Endothelial cell of umbilical vein (primary cell): ENCODE measurements at places on chromosomes 4 and X. TPM values are rescaled to one million over a fixed set of nuclear protein-coding genes. Genes with fewer than 3 reads are reported as not detected.
A peak's percentile ranks its signal among the peaks of the same experiment; 100 is the strongest.

Gene AMBN
- total RNA-seq: not detected in 2 replicates

DNA sequence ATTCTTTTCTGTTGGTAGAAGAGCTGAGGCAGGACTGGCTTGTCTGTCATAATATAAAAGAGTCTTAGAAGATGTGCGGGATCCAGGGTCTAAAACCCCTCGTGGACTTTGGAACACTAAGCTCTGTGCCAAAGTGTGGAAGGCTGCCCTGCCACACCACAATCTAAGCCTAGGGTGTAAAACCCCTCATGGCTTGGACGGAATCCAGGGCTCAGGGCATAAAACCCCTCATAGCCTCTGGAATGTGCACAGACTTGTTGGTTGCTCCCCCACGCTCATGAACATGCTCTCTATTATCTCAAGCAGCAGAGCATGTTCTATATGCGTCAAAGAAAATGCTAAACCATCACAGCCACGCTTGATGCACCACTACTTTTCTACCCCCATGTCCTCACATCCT, 483.6 kb downstream of the GABRG1 start:
- no peak for DNase-seq

DNA sequence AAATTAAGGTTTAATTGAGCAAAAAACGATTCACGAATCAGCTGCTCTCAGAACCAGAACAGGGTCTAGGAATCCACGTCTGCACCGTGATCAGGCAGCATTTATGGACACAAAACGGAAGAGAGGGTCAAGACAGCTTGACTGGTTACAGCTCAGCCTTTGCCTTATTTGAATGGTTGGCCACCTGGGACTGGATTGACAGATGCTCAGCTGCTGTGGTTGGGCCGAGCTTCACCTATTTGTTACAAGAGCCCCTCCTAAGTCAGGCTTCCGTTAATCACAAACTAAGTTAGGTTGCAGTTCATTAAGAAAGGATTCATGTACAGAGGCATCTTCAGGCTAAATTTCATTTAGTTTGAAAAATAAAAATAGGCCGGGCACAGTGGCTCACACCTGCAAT, 50.6 kb upstream of the MAN2B2 start:
- DNase-seq: no peak

Gene RAB9A
- 17.2 and 19.2 TPM in 2 replicates for total RNA-seq

DNA sequence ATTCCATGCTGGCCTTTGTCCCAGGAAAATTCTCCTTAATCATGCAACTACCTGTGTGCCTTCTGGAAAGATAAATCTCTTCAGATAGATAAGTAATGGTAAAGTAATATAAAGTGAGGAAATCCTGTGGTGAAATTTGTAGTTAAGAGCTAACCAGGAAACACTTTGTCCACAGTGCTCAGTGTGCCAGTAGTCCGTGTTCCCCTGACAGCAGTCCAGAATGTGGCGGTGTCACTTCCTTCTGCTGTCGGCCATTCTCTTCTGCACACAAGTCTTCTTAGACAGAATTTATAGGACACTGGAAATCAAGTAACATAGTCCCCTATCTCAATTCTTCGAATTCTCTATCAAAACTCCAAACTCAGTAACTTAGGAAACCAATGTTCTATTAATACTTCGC, 5.7 kb upstream of the CXXC4 start:
- DNase-seq: no peak

DNA sequence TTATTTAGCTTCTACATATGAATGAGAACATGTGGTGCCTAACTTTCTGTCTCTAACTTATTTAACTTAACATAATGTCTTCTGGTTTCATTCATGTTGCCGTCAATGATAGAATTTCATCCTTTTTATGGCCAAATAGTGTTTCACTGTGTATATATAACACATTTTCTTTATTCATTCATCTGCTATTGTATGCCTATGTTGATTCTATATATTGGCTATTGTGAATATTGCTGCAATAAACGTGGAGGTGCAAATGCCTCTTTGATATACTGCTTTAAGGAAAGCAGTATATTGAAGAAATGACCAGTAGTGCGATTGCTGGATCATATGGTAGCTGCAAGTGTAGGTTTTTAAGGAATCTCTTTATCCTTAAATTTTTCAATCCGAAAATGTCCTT, 10.0 kb upstream of the CSN1S1 start:
- no peak for DNase-seq

GRCh38 chr4:33160126-33160525, 2440.0 kb downstream of the PCDH7 start:
- DNase-seq: no peak

- no peak for DNase-seq
These were observed 370.6 kb upstream of the RPS6KA3 start for GRCh38 chrX:20637351-20637750.

DNA sequence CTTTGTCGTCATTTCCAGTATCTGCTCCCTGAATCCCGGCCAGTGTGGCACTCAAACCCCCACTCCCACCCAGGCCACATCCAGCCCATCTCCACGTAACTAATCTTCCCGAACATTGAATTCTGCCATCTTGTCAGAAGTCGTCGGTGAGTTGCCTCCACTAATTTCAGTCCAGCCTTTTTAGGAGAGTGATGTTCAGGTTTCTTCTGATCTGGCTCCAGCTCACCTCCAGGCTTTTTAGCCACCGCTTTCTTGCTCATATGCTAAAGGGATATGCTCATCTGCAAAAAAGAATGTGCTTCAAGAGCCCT, 1.3 kb downstream of the TMEM165 start:
- peak; percentile 28 for DNase-seq

Gene NPY5R
- total RNA-seq: not detected in 2 replicates

GRCh38 chrX:7109838-7110793, 37.4 kb upstream of the STS start:
- DNase-seq: no peak

DNA sequence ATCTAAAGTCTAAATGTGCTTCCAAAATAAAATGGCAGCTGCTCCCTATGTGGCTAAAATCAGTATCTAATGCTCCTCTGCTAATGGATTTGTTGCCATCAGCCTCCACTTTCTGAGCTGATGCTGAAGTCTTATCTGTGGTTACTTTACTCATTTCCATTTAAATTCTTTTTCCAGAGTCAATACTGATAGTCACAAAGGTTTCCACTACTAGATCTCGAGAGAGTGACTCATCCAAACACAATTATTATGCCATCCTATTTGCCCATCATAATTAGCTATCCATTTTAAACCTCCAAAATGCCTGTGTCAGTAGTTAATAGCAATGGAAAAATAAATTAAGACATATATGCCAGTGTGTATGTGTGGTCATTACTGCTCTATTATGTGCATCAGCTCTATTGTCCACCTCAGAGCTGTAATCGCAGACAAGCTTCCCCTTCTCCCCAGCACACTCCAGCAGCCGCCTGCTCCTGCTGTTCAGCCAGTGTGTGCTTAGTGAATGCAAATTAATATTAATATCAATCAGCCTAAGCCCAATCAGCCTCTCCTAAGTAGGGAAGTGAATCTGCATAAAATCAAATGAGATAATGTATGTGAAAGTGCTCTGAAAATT, 199.8 kb upstream of the ZIC3 start:
- DNase-seq: no peak

DNA sequence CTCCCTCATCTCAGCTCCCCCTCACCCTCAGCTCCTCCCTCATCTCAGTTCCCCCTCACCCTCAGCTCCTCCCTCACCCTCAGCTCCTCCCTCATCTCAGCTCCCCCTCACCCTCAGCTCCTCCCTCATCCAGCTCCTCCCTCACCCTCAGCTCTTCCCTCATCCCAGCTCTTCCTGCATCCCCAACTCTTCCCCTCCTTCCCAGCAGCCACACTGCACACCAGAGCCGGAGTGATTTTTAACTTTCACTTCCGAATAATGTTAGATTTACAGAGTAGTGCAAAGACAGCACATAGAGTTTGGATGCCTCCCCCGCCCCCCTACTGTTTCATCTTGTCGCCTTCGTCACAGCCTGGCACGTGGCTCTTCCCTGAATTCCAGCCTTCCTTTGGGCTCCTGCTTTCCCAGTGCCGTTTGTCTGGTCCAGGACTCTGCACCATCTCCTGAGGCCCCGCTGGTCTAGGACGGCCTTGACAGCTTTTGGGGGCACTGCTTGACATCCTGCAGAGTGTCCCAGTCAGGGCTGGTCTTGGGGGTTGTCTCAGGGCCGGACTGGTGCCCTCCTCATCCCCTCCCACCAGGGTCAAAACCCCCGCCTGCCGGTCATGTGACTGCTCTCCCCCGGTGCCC, 110.2 kb downstream of the FAM53A start:
- DNase-seq: no peak

Gene CLCN4
- total RNA-seq: 17.0 and 19.8 TPM in 2 replicates

DNA sequence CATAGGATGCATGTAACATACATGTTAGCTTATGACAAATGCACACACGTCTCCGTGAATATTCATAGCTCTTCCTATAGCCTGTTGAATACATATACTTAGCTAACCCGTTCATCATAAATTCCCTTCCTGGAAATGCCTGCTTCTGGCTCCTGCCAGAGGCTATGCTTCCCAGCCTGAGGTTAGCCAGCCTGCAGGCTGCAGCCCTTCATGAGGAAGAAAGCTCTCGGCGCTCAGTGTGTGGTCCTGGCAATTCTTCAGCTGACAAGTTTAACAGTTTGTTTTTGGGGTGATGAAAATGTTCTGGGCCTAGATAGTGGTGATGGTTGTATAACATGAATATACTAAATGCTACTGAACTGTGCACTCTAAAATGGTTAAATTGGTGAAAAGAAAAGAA, 48.8 kb upstream of the MAN2B2 start:
- no peak for DNase-seq

- no peak for DNase-seq
These were observed 80.2 kb upstream of the SORBS2 start for GRCh38 chr4:185892165-185892564.

Gene PIR
- 92.1 and 108 TPM in 2 replicates for total RNA-seq

DNA sequence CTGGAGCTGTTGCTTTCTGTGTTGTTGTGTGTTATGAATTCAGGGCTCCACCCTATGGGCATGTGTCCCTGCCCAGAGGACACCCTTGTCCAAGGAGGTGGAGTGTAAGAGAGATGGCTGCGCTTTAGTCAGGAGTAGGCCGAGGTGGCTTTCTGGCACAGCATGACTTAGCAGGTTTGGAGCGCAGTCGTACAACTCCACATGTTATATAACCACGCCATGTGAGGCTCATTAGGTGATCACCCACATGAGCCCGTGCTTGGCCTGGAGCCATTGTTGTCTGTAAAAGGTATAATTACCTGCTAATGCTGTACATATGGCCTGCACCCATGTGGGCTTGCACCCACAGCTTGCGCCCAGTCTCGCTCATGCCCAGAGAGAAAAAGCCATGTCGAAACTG, 15.8 kb upstream of the ANAPC4 start:
- no peak for DNase-seq

DNA sequence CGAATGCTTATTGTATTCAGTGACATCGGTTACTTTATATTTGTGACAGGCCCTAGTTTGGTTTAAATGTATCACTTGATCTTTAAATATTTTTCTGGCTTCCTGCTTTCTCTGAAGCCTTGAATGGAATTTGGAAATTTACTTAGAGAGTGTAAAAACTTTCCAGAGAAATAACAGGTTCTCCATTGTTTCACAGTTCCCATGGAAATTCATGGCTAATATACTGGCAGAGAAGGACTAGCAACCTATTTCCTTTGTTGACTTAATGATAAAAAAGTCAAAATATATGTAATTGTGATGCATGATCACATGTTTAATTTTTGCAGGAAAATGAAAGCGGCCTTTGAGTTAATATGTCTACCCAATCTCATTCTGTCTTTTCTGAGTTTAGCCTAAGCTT, 13.2 kb downstream of the NEIL3 start:
- DNase-seq: peak; percentile 90

Gene MAGEA8
- not detected in 2 replicates for total RNA-seq

DNA sequence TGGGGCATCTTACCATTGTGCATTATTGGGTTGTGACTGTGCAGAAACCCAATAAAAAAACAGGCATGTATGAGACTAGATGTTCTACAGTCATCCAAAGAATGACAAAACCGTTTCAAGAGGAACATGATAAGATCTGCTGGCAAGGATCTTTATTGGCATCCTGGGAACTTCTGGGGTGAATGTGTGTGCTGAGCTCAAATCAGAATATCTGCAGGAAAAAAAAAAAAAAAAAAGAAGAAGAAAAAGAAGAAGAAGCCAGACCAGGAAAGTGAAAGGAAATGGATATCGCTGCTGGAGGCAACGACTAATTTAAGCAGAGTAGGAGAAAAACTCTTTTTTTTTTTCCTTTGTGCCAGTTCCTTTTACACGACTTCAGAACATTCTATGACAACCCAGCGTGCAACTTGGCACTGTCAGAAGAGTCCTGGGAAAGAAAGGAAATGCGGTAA, 484.2 kb upstream of the BOD1L1 start:
- no peak for DNase-seq

DNA sequence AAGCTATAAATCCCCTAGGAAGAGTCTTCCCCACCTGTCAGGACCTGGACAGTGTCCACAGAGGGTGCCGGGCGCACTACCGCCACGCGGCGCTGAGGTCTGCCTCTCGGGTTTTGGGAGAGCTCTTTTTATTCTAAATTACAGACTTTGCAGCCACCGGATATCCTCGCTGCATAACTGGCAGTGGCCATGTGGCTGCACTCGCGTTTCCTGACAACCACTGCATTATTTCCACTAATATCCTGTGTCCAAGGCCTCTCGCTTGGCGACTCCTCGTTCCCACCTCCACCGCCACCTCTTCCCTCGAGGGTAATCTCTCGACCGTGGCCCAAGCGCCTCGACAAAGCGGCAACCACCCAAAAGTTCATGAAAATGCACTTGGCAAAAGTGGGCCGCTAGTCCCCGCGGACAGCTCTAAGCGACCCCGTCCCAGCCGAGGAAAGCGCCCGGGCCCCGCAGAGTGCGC, 512 bp upstream of the TMEM131L start:
- peak; percentile 57 for DNase-seq

DNA sequence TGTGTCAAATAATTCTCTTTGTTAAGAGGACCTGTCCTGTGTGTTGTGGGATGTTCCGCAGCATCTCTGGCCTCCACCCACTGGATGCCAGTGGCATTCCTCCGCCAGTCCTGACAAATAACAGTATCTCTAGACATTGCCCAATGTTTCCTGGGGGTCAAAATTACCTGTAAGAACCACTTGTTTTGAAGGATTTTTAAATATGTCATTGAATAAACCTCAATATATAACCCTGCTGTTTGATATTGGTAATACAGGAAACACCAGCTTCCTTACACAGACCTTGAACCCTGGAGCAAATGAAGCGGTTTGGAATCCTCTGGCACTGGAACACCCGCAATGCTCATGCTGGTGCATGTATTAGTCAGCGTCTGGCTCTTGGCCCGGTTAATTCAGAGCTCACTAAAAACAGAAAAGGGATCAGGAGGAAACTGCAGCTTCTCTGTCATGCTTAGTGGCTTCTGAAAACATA, 101.3 kb downstream of the TBL1X start:
- DNase-seq: peak; percentile 76

Gene TMPRSS11B
- total RNA-seq: not detected in 2 replicates

- no peak for DNase-seq
These were observed 8.0 kb upstream of the CDKN2AIP start for GRCh38 chr4:183436417-183436816.

- DNase-seq: no peak
These were observed 30.8 kb downstream of the DAPP1 start for GRCh38 chr4:99847362-99847976.

Gene CSAG1
- total RNA-seq: not detected in 2 replicates

Gene PPAT
- total RNA-seq: 21.8 and 25.5 TPM in 2 replicates
